ENCODE measurements at places on chromosomes 7 and 10. TPM values are rescaled to one million over a fixed set of nuclear protein-coding genes. Genes with fewer than 3 reads are reported as not detected.

FFAR4 gene
- total RNA-seq: not detected

LEP gene
- not detected for total RNA-seq

PROSER2 gene
- total RNA-seq: 12.1 TPM

DNA sequence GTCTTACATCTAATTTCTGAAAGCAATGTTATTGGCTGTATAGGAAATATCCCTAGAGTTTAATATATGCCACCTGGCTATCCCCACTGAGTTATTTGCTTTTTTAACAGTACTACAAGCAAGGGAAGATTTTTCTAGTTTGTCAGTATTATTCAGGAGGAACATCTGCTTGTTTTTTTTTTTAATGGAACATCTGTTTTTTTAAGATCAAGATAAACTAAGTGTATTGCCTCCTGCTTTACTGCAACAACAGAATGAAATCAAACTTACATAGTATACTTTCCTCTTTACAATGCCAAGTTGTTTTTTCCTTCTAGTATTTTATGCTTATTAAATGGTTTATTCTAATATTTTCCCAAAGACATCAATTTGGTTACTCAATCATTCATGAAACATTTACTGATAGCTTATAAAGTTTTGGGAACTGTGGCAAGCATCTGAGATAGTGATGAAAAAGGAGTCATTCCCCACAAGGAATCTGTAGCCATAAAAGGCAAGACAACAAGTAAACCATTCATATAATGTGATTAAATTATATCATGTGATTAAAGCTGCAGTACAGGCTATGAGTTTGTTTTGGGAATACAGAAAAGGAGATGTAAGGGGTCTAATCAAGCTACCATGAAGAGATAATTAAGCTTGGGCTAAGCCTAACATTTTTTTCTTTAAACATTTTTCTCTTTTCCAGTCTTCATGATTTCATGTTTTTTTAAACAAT is 17.4 kb downstream of the MTPN start:
- peak; percentile 18 for DNase-seq

DNA sequence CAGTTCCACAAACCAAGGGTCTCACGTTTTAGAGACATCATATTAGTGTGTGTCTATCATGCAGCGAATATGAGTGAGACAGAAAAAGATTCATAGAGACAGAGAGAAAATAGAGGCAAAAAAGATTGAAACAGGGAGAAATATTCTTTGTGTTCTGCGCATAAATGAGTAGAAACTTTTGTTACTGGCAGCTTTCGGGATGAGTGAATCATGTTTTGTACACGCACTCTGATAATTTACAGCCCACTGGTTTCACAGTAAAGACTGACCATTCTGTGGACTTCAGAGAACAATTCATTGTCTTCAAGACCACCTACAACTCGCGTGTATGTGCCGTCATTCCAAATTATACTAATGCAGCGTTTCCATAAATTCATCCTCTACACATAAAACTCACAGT is 60.2 kb downstream of the NRCAM start:
- DNase-seq: no peak

DNA sequence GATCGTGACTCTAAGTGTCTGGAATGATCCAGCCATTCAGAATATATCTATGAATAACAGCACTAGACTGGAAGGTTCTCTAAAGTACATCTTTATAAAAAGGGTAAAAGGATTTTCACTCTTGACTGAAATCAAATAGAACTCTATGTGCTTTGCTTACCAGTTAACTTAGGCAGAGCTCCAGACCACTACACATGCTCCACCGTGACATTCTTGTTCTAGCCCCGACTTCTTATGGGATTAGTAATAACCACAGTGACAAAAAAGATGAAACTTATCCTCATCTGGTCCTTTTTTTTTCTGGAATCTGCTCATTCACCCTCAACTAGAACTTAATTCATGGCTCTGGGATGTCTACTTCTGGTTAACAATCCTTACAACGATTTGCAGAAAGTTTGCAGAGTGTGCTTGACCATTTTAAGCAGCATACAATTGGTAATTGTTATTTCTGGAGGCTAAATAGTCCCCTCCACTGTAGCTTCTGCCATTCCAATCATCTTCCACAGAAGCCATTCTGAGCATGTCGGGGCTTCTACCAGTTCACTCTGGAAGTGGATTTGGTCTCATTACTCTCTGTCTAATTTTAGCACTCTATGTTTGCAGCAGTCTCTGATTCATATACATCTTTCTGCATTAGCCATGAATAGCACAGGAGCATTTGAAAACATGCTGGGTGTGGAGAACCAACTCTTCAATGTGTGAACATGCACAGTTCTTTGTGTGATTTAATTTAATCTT is 163.7 kb upstream of the CDC14C start:
- DNase-seq: peak; percentile 63

- DNase-seq: no peak
These were observed 64.2 kb downstream of the MINDY4 start for GRCh38 chr7:30835396-30835915.

DNA sequence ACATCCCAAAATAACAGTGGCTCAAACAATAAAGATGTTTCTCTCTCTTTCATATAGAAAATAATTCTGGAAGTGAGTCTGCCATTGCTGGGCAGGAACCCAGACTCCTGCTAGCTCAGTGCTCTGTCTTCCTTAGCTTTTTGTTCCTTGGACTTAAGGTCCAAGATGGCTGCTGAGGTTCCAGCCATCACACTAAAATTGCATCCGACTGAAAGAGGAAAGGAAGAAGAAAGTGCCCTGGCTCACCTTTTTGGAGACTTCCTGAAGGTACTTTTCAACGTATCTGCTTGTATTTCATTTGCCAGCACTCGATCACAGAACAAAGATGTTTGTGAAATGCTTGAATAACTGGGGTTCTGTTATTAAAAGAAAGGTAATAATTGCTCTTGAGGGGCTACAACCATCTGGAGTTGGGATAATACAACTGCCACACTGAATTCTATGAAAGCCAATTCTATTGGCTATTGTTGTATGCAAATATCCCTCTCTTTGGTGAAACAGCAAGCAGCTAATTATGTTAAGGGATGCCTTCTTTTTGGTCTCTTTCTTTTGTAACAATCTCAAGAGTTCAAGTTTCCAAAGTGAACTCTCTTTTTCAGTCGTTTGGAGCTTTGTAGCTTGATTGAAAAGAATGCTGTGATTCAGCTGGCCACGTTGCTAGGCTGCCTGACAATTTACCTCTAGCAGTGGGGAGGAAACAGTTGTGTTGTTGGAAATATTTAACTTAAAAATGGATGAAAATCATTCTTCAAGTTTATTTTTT is 83.9 kb downstream of the BAMBI start:
- DNase-seq: peak; percentile 16

- DNase-seq: no peak
These were observed 994 bp upstream of the GCK start for GRCh38 chr7:44189993-44190872.

- no peak for DNase-seq
These were observed 2.2 kb downstream of the WNT16 start for GRCh38 chr7:121331048-121331447.
